ENCODE measurements at places on chromosomes 2 and 18.

- no peak for DNase-seq
These were observed 32.6 kb downstream of the ARL4C start for GRCh38 chr2:234464291-234464645.

GRCh38 chr18:8750954-8751415, 45.6 kb downstream of the MTCL1 start:
- no peak for DNase-seq

- no peak for DNase-seq
These were observed 29.6 kb upstream of the DSC1 start for GRCh38 chr18:31192086-31192776.

GRCh38 chr2:7417845-7418742, 500.9 kb downstream of the RNF144A start:
- DNase-seq = no peak

DNA sequence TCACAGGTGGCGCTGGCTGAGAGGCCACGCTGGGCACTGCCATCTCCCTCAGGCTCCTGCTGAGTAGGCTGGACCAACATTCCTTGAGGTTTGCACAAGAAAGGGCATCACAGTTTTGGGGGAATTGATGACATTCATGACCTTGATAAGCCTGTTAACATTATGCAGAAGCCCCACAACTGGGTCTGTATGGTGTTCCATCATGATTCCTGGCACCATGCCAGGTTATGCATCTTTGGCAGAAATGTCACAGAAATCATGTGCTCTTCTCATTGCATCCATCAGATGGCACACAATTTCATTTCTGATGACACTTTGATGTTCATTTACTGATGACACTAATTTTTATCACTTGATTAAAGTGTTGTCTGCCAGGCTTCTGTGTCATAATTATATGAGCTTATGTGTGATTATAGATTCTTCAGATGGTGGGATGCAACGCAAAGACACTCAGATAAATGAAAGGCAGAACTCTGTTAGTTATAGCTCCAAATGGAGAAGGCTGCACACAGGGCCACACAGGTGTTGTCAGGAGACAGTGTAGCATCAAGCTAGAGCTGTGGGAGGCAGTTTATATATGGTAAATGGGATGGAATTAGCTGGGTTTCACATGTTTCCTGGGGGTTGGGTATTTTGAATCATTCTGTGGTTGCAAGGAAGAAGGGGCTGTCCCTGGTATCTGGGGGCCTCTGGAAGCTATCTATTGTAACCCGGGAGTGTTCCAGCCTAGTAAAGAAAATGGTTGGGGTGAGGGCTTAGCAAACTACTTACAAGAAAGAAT, 191.3 kb downstream of the SLC39A10 start:
- no peak for DNase-seq

- DNase-seq = no peak
These were observed 16.2 kb downstream of the SAG start for GRCh38 chr2:233323851-233324250.

DNA sequence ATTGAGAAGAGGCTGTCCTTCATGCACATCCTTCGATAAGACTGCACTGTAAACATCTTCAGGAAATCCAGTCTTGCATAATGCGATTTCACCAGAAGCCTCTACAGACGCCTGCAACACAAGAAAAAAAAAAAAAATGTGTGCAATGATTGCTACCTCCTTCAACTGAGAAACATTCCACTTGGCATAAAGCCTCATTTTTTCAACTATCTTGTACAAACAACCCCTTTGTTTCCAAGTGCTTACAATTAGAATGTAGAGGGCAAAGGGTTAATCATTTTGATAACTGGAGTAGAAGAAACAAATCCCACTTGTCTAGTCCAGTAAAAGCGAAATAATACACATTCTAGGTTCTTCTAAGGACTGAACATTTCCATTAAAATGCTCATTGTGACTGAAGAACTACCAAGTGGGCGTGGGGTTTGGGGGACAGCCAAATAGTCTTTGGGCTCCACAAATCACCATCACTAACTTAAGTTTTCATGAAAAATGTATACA, 29.2 kb downstream of the CDH2 start:
- DNase-seq = no peak

DNA sequence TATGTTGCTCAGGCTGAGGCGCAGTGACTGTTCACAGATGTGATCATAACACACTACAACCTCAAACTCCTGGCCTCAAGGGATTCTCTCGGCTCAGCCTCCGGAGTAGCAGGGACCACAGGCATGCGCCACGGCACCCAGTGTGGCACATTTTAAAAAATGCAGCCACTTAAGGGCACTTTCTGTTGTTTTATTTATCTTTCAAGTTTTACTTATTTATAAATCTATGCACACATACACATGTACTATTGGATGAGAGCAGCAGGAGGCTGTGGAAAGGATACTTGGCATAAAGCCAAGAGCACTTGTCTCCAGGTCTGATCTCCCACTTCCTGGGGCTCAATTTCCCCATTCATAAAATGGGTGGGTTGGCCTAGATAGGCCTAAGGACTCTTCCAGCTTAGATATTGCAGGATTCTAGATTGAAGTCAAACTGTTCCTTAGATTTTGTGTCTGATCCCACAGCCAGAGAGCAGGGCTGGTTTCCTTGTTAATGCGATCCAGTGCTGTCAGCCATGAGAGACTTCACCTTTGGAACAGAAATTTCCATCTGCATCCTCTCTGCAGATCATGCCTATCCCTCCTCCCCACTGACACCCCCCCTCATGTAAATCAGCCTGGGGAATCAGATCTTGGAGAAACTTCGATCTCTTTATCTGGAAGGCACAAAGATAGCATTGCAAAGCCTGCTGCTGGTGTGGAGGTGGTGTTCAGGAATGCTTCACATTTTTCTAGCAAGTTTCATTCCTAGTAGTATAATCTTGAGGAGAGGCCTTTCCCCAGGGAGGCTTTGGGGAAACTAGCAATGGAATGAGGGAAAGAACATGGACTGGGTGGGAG, 24.7 kb downstream of the PCBP1 start:
- no peak for DNase-seq

DNA sequence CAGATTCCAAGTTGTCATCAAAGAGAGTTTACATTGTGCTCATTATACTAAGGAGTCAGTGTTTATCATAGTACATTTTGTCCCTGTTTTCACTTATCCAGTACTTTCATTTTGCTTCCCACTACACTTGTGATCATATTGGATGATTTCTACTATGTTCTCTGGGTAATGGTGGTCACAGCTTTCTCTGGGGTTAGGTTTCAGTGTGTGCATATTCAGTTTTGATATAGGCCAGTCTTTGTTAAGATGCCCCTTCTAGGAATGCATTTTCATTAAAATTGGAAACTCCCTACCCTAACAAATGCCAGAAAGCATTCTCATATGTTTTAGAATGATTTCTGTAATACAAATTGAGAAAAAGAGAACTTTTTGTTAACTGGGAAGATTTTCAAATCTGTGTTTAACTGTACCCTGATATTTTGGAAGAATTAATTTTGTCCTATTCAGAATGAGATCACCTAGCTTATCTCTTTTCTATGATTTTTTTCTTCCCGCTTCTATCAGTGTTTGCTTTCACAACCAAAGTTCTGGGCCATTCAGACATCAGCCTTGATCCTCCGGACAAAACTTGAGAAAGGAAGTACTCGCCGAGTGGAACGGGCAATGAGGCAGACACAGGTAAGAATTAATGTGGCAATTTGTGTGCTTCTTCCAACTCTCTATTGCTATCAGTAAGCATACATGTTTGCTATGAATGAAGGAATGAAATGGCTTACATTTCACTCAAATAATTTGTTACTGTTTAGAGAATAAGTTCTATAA, 74.6 kb downstream of the TTC27 start:
- no peak for DNase-seq

DNA sequence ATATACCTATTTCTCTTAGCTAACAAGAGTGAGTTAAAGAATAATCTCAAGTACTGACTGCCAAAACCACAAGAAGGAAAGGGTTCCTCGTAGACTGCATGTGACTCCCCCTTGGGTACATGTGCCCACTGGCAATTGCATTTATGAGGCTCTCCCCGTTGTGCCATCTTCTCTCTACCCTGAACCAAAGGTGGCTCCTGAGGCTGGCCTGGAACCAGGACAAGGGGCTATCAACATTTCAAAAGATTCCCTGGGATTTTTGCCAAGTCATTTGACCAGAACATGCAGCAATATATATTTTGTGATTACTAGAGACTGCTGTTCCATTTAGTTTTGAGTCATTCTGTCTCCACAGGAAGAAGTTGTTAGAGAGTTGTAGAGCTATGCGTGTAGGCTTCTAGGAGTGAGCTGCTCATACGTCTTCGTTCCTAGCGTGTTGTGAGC, 45.8 kb downstream of the LAMA3 start:
- no peak for DNase-seq
